ENCODE measurements at places on chromosomes 12 and 14. TPM values are rescaled to one million over a fixed set of nuclear protein-coding genes. Genes with fewer than 3 reads are reported as not detected.

DNA sequence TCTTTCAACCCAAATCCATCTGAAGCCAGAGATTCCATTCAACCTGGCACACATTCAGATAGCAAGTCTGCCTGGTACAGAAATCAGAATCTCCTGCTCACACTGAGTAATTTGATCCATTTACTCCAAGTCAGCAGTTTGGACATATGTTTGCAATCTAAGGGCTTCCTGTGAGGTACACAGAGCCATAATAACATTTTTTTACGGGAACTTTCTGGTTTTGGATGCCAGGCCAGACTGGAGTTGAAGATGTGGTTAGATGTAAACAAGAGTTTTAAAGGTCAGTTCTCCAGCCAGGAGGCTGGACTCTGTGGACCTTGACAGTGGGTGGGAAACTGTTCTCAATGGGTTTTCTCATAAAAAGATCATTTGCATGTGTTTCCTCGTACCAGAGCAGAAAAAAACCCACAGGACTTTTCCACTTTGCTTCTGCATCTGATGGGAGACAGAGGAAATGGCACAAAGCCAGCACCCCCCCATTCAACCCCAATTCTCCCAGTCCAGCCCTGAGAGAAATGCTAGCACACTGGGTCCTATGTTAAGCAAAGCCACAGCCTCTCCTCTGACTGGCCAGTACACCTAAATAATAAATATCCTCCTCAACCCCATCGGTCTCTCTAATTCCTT lies 17.7 kb upstream of the TSPAN11 start:
- no peak for DNase-seq
- H3K4me3 ChIP-seq, result no peak overlapping the region
- H3K4me1 ChIP-seq, result no peaks in the 10 kb centered on the region
- H3K27ac ChIP-seq, result no peak overlapping the region

DNA sequence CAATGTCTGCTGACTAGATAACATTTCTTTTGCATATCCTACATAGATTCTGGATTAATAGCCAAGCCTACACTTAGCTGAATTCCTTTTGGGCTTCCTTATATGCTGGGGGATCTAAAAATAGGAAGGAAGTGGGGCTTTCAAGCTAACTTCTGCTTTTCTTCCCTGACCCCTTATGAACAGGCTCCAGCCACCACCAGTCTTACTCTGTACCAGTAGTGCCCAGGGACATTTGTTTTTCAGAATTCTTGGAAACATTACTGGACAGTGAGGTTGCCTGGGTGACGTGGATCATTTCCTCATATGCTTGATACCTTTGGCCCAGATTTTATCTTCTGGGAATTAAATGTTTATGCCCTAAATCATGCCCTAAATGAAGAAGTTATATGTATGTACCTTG lies 55.9 kb upstream of the SRRM4 start:
- no peaks in the 10 kb centered on the region for H3K4me1 ChIP-seq
- H3K27ac ChIP-seq, result no peak overlapping the region
- no peaks in the 10 kb centered on the region for H3K27me3 ChIP-seq
- H3K4me3 ChIP-seq, result no peak overlapping the region
- no peaks in the 10 kb centered on the region for H3K36me3 ChIP-seq

GRCh38 chr14:76584271-76584702 lies 177.0 kb upstream of the VASH1 start:
- H3K4me3 ChIP-seq, result no peak overlapping the region
- H3K27me3 ChIP-seq, result no peaks in the 10 kb centered on the region
- H3K36me3 ChIP-seq, result no peaks in the 10 kb centered on the region
- H3K27ac ChIP-seq, result no peak overlapping the region
- no peak for DNase-seq

GRCh38 chr12:108211157-108211556 lies 82.1 kb downstream of the WSCD2 start:
- no peaks in the 10 kb centered on the region for H3K27me3 ChIP-seq
- no peak overlapping the region for H3K4me3 ChIP-seq
- no peak overlapping the region for H3K27ac ChIP-seq
- no peak for DNase-seq

Gene AKAP6
- total RNA-seq, result 0.82 TPM

Measured in Panc1 (cell line).